ENCODE measurements at places on chromosomes 16 and 17.

DNA sequence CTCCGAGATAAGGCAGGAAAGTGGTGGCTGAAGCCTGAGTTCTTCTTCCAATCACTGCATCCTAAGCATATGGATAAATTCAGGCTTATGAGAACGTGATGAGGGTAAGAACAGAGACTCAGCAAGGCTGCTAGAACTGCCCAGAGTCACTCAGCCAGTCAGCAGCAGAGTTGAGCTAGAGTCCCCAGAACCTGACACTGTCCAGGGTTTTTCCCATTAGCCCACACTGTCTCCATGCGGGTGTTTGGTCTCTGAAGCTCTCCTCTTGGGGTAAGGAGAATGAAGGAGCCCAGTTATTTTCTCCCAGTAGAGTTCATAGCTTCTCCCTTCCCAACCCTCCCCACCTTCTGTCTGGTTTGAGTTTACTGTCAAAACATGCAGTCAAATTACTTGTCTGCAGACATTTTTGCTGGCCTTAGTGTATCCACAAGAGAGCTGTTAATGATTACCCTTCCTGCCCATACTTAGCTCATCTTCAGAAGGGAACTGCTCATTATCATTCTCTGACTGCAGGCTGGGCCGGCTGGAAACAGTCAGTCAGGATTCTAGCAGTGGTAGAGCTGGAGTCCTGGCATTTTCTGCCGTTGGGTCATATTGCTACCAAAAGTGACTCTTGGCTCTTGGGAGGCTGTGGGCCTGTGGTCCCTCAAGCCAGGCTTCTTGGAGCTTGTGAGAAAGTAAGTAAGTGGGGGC is 460.0 kb downstream of the HS3ST3B1 start:
- DNase-seq = no peak

DNA sequence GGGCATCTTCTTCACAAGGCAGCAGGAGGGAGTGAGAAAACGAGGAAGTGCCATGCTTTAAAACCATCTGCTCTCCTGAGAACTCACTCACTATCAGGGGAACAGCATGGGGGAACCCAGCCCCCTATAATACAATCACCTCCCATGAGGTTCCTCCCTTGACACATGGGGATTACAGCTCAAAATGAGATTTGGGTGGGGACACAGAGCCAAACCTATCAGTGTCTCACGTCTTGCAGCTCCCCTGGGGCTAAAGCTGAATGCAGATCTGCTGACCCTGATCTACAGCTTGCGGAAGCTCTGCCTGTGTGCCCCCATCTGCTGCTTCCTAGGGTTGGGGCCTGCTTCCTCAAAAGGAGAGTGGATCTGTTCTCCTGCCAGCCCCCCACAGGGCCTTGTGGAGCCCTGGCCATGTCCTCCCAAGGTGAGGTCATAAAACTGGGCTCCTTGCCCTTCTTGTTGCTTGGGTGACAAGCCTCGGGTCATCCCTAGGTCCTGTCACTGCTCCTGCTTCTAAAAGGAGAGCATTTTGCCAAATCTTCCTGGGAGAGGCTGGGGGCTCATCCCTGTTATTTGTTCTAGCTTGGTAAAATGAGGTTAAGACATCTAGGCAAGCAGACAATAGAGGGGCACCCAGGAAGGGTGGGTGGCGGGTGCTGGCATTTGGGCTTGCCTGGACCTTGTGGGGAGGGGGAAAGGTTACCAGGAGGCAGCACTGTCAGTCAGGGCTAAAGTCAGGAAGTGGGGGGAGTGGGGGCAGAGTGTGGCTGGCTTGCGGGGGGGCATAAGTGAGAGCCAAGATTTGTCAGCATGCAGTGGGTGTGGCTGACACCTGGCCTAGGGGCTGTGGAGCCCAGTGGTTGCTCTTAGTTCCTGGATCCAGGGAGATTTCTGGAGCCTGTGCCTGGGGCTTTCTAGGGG is 16.0 kb downstream of the KRT33A start:
- peak; percentile 57 for DNase-seq

- DNase-seq = no peak
These were observed 221.6 kb downstream of the GSG1L start for GRCh38 chr16:27841911-27842310.

- DNase-seq = peak; percentile 87
These were observed 204.8 kb upstream of the COX10 start for GRCh38 chr17:13864521-13864920.

- no peak for DNase-seq
These were observed 23.6 kb upstream of the YWHAE start for GRCh38 chr17:1423456-1424135.

- DNase-seq = no peak
These were observed 1291.8 kb downstream of the CDH11 start for GRCh38 chr16:63830061-63830460.
